ENCODE measurements at places on chromosomes 7 and 10.

DNA sequence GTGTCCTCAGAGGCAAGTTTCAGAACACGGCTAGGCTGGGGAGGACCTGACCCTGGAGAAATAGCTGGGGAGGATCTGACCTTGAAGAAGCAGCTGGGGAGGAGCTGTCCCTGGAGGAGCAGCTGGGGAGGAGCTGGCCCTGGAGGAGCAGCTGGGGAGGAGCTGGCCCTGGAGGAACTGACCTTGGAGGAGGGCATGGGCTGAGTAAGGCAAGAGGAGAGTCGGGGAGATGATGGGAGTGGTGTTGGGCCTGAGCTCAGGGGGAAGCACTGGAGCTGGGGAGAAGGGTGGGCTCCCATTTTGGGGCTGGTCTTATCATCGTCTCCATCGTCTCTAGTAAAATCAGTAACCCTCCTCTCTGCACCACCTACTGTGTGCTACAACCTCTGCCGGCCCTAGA, 179.8 kb upstream of the SHH start:
- no peak for DNase-seq

GRCh38 chr10:2478656-2479055, 588.7 kb upstream of the PFKP start:
- DNase-seq = no peak

DNA sequence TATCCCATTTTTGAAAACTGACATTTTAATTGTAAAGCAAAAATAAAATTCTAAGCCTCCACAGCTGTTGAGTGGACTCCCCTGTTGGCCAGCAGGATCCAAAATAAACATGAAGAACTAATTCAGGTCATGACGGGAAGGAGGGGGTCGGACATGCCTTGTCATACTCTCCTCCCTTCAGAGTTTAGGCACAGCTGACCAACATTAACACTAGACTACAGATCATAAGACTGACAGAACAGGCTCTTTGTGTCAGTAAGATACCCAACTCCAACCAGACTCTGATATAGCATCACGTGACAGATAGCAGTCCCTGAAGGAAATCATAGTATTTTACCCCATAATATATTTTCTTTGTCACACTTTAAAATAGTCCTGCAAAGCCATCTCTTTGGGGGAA, 20.9 kb upstream of the ZNF12 start:
- peak; percentile 9 for DNase-seq

DNA sequence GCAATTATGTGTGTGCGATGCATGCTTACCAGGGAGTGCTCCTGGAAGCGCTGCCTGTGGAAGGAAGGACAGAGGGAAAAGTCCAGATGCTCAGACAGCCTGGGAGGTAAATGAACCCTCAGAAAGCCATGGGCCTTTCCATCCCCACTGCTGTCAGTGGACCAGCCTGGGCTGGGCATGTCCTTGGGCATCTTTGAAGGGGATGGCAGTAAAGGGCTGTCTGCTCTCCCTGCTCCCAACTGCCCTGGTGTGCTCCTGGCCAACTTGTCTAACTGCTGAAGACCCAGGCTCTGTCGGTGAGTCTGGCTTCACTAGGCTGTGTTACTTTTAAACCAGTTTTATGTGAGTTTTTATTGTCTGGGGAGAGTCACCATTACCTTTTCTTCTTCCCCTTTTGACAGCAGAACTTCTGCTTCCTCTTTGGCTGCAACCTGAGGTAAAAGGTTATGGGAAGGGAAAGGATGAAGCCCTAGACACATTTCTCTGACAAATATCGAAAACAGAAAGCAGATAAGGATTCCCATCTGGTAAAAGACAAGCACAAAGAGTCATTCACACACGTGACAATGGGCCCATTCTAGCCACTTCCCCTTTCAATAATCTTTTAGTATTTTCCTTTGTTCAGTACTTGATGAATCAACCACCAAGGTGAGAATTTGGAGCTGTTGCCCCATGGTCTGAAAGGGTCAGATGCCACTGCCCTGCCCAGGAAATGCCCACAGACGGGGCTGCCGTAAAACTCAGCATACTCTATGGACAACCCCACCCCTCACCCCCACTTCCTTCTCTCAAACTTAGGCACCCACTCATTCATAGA, 27.6 kb upstream of the PIK3AP1 start:
- DNase-seq = no peak

DNA sequence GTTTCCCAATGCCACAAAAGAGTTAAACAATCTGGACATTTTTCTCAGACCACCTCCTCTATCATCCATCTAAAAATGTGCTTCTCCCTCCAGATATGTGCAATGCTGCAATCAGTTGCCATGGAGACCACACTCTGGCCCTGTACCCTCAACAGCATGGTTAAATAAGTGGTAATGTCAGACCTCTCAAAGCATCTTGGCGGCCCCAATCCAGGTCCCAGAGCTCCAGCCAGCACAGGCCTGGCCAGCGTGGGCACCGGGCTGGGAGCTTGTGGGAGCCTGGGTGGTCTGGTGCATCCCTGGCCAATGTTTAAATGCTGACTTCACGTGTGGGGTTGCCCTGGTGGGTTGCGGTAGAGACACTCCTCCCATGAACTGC, 362.9 kb upstream of the ZNF32 start:
- DNase-seq = no peak

GRCh38 chr7:90715067-90715466, 118.9 kb downstream of the CDK14 start:
- DNase-seq = no peak

- DNase-seq = no peak
Observed at GRCh38 chr10:11493646-11494045, 117.8 kb downstream of the USP6NL start.

DNA sequence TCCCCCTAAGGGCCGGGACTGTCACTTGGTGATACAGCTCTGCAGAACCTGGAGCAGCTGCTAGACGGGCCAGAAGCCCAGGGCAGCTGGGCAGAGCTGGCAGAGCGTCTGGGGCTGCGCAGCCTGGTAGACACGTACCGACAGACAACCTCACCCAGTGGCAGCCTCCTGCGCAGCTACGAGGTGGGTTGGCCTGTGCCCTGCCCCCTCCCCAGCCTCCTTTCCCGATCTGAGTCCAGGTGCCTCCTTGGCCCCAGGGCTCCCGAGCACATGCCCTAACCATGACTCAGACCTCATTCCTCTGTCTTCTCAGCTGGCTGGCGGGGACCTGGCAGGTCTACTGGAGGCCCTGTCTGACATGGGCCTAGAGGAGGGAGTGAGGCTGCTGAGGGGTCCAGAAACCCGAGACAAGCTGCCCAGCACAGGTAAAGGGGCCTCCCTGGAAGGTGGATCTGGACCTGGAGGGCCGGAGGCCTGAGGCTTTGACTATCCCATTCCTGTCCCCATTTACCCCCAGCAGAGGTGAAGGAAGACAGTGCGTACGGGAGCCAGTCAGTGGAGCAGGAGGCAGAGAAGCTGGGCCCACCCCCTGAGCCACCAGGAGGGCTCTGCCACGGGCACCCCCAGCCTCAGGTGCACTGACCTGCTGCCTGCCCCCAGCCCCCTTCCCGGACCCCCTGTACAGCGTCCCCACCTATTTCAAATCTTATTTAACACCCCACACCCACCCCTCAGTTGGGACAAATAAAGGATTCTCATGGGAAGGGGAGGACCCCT, 6.4 kb downstream of the NFKB2 start:
- no peak for DNase-seq

GRCh38 chr7:130831817-130832481, 97.9 kb upstream of the KLF14 start:
- DNase-seq = no peak

DNA sequence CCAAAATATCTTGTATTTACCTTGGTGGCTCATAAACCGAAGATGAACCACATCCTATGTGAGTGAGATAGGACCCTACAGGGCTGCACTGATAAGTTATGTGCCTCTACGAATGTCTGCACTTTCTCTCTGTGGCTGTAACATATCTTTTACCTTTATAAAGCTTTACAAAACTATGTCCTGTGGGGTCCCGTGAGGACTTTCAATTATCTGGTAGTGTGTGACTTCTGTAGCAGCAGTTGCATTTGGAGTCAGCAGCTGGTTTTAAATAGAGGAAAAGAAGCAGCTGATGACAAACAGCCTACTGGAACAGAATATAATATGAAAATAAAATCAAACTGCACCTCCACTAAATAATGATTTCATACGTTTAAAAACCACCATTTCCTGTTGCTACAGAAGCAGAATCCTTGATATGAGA, 222.4 kb upstream of the GNAI1 start:
- DNase-seq = no peak

- no peak for DNase-seq
Observed at GRCh38 chr7:143327903-143328302, 12.0 kb downstream of the CLCN1 start.

DNA sequence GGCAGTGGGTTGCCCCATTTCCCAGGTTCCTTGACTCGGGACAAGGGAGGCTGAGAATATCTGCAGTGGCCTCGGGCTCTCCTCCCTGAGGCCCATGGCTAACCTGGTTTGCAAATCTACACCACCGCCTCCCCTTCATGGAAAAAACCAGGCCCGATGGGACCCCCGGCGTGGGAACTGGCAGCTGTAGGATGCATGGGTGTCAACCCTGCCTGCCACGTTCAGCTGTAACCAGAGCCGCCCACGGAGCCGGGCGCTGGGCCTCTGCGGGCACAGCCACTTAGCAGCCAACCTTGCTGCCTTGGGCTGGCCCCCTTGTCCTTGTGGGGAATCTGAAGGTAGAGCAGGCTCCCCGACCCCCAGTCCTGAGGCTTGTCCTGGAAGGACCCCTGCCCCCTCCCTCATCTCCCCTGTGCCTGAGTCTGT, 1.6 kb downstream of the PWWP2B start:
- DNase-seq = no peak

GRCh38 chr10:97659589-97659988, 19.1 kb downstream of the PI4K2A start:
- no peak for DNase-seq

GRCh38 chr7:20064974-20065862, 152.0 kb downstream of the MACC1 start:
- peak; percentile 73 for DNase-seq

DNA sequence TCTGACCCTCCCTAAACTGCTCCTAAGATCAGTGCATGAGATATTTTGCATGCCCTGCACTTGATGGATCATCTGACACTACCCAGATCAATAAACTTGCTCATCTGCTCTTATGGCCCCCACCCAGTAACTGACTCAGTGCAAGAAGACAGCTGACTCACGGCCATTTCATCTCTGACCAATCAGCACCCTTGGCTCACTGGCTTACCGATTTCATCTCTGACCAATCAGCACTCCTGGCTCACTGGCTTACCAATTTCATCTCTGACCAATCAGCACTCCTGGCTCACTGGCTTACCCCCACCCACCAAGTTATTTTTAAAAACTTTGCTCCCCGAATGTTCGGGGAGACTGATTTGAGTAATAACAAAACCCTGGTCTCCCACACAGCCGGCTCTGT, 37.2 kb upstream of the OPTN start:
- DNase-seq = no peak

DNA sequence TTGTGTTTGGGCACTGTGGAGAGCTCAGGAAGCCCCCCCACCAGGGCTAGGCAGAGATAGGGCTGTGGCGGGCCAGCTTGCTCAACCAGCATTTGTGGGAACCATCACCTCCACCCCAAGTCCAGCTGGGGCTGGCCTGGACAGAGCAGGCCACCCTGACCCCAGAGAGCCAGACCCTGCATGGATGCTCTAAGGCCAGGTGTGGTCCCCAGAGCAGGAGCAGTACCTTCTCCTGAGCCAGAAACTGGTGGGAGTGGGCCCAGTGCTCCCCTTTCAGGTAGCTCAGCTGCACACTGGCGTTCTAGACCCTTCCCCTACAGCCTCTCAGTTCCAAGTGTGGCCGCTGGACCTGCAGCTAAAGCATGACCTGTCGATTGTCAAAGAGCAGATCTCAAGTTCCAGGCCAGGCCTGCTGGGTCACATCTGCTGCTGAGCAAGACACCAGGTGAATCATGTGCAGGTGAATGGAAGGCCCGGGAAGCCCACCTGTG, 57.2 kb downstream of the RASGEF1A start:
- no peak for DNase-seq

- DNase-seq = no peak
Observed at GRCh38 chr10:34292194-34292565, 522.9 kb downstream of the PARD3 start.

GRCh38 chr7:126723966-126724544, 528.7 kb downstream of the GRM8 start:
- no peak for DNase-seq

- no peak for DNase-seq
Observed at GRCh38 chr10:44245601-44245938, 139.3 kb downstream of the CXCL12 start.

GRCh38 chr7:10677668-10678232, 295.9 kb upstream of the PHF14 start:
- no peak for DNase-seq

- DNase-seq = no peak
Observed at GRCh38 chr10:115167751-115168150, 74.6 kb downstream of the ATRNL1 start.

DNA sequence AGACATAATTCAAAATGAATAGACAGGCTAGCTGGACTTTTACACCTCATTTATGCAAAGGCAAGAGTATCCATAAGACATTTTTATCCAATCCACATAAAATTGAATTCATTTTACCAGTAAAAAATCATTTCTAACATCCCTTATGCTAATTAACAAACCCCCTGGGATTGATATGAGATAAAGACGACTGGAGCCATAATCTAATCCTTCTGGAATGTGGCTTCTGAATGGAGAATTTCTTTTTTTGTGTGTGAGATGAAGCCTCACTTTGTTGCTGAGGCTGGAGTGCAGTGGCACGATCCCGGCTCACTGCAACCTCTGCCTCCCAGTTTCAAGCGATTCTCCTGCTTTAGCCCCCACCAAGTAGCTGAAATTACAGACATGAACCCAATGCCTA, 90.4 kb downstream of the AKR1D1 start:
- no peak for DNase-seq

DNA sequence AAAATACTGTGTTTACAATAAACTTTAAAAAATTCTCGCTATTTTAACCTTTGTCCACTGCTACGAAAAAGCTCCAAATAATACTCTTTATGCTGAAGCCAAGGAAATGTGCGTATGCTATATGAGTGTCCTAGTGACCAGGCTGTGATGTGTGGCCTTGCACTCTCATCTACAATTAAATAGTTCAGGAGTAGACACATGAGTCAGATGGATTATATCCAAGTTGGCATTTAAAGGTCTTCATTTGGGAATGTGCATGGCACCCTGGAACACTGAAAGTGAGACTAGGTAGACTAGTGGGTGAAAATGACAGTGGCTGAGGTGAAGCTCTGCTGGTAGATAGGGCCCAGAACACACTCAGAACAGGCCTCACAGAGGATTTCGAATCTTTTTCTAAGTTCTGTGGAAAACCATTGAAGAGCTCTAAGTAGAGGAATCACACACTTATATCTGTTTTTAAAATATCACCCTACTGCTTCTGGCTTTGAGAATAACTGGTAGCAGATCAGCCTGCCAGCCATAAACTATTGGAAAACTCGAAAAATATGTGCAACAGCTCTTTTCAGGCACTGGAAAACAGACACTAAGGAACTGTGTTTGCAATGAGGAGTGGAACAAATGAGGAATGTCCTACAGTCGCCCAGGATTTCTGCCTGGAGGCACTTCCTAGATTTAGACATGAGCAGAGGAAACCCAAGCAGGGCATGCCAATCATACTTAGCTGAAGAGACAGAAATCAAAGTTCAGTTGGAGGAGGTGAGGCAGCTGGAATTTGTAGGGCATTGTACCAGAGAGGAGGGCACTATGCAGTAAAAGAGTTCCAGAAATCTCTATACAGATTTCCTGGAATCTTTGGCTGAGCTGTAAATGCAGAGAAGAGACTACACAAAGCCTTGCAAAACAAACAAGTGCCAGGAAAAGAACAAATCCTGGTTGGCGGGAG, 603.8 kb upstream of the LRRTM3 start:
- DNase-seq = no peak

- DNase-seq = no peak
Observed at GRCh38 chr7:130273933-130274255, 7.2 kb downstream of the CPA2 start.
